NCI-H460 (cell line): ENCODE measurements at places on chromosomes 1 and 21. TPM values are rescaled to one million over a fixed set of nuclear protein-coding genes. Genes with fewer than 3 reads are reported as not detected.
A peak's percentile ranks its signal among the peaks of the same experiment; 100 is the strongest.

HSF2BP gene
- 1.0 and 1.1 TPM in 2 replicates for total RNA-seq

- no peak for DNase-seq
These were observed 25.9 kb downstream of the GIPC2 start for GRCh38 chr1:78071696-78072095.

DNA sequence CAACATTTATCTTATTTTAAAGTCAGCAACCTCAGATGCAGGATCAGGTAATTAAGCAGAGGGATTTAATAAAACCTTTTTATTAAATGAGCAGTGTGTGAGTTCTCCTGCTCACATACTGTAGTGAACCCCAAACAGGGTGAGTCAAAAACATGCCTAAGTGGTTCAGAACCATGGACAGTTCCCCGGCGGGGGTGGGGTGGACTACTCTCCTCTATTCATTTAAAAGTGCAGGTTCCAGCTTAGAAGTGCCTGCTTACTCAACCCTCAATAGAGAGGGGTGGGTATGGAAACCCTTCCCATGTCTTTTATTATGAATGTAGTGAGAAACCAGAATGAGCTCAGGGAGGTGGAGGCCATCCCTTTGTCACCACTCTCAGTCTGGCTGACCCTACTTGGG, 397.9 kb downstream of the HHAT start:
- DNase-seq, result peak; percentile 43

DNA sequence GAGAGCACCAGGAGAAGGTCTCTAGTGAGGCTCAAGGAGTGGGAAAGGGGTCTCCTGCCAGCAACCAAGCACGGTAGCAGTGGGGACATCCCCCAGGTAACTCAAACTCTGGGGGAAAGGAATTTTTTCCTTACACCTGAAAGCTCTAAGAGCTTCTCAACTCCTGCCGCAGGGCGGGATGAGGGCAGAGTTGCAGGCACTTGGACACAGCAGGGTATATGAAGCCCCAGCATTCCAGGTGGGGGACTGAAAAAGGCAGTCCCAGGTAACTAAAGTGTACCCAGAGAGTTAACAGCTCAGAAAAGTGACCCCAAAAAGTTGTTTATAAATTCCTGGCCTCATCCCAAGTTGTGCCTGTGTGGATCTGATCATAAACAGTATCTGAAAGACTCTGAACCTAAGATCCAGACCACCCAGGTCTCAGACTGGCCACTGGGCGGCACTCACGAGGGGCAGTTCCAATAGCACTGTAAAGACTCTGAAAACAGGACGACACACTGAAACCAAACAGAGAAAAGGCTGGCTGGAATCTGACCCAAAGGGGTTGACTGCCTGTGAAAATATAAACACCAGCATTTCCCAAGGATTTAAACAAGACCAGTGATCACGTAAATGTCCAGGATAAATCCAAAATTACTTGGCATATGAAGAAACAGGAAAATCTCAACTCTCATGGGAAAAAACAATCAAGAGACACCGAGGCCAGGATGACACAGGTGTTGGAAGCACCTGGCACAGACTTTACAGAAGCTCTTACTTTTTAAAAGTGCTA, 47.5 kb downstream of the HSF2BP start:
- peak; percentile 67 for DNase-seq

TFF2 gene
- total RNA-seq, result not detected in 2 replicates

DNA sequence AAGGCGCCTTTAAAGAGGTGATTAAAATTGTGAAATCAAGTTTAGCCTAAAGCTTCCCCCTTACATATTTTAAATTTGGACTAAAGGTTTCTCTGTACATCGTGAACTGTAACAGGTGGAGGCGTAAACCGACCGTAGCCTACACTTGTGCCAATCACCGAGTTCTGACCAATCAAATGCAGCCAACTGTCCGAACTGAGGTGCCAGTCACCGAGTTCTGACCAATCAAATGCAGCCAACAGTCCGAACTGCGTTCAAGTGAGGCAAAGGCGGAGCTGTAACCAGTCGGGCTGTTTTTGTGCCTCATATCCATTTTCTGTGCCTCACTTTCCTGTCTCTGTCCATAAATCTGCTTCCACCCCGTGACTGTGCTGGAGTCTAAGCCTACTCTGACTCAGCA, 7.4 kb downstream of the TFF1 start:
- DNase-seq, result no peak

DENND2C gene
- total RNA-seq, result 1.9 and 3.1 TPM in 2 replicates

DNA sequence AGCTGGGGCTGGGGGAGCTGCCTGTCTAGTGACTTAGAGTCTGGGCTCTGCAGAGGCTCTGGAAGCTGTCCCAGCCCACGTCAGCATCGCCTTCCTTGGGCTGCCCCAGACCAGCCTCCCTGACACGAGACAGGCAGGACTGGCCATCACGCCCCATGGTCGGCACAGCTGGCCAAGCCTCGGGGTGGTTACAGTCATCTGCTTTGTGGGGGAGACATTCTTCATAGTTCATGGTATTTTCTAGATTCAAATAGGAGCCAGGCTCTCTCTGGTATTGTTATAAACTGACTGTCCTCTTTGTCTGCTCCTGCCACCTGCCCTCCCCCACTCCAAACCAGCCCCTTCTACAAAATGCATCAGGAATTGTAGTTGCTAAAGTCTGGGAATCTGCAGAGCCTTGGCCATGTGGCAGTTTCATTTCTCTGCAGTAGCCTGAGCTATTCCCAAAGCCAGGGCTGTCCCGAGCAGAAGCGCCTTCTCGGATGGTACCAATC, 29.4 kb downstream of the OLFML2B start:
- DNase-seq, result no peak

DNA sequence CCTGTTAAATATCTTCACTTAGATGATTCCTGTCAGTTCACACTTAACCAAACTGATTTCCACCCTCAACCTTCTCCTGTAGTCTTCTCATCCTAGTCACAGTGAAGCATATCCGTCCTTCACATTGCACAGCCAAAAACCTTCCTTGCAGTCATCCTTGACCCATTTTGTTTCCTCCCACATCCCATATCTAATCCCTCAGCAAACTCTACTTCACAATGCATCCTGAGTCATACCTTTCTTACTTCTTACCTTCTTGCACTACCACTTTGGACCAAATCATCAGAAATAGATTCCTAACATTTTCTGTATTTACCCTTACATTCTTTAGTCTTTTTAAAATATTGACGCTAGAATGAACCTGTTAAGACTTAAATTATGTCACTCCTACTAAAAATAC, 86.9 kb downstream of the OLFML2B start:
- no peak for DNase-seq

GRCh38 chr1:62599044-62599443, 1.7 kb downstream of the ANGPTL3 start:
- no peak for DNase-seq

HFM1 gene
- 2.3 and 2.7 TPM in 2 replicates for total RNA-seq

- DNase-seq, result peak; percentile 40
These were observed 44.9 kb downstream of the GFI1 start for GRCh38 chr1:92441697-92442342.

CAMSAP2 gene
- 47.8 and 49.7 TPM in 2 replicates for total RNA-seq

DNA sequence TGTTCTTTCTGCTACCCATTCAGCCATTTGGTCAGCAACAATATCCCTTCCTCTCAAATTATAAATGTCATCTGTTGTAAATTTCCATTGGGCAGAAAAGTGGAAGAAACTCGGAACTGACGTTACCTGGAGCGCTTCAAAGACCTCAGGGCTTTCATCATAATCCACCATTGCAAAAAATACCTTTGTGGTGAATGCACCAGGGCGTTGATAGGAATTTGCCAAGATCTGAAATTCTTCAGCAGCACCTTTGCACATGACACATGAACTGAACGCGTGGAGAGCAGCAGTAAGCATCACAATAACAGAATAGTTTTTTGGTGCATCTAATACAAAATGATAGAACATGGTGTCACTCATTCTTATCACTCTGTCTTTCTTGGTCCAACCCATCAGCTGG, 3.1 kb upstream of the TEKT2 start:
- DNase-seq, result no peak

DNA sequence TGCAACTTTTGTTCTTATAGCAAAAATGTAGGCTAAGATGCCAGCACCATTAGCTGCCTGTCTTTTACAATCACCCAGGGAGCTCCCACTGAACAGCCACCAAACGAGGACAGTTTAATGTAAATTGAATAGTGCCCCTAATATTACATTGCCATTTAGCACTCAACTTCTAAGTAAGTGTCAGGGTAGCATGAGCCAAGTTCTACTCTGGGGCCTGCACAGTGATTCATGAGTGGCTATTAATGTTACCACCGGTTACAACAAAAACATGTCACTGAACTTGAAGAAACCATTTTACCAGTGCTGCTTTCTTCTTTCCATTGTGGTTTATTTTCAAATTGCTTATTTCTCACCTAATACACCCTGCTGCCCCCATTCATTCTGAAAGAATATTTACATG, 295.6 kb upstream of the RRP15 start:
- no peak for DNase-seq

CCDC185 gene
- total RNA-seq, result not detected in 2 replicates

C1orf210 gene
- total RNA-seq, result 0.12 TPM in 1 of 2 replicates, not detected in the other

- DNase-seq, result no peak
These were observed 55.8 kb upstream of the LDLRAP1 start for GRCh38 chr1:25487628-25488027.

DNA sequence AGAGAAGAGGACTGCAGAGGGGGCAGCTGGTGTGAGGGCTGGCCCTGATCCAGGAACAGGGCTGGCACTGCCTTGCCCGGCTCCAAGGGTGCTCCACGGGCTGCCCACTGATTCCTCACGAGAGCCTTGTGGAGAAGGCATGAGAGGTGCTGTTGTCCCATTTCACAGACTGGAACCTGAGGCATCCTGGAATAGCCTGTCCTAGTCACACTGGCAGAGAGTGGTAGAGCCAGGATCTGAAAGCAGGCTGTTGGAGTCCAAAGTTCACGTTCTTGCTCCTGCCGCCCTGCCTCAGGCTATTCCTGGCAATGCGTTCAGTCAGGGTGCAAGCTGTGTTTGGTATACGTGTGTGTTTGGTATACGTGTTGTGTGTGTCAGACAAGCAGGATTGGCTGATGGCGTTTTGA, 1.8 kb downstream of the RER1 start:
- DNase-seq, result no peak

HCRTR1 gene
- total RNA-seq, result not detected in 2 replicates

DNA sequence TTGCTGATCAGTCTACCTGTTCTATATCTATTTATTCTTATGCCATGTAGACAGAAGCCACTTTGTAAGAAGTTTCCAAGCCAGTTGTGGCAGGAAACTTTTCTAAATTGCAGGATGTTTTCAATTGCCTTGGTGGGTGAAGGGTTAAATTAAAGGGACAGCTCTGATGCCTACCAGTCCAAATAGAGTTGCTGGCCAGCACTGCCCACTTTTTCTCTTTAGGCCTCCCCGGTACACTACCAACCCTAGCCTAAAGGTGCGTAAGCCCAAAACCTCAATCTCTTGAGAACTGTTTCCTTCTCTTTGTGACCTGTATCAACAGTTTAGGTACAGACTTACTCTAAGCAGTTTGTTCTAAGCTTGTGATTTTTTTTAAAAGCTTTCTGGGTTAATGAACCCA, 15.5 kb downstream of the SUSD4 start:
- DNase-seq, result no peak

GRCh38 chr21:14487490-14488432, 58.4 kb downstream of the SAMSN1 start:
- no peak for DNase-seq

DNA sequence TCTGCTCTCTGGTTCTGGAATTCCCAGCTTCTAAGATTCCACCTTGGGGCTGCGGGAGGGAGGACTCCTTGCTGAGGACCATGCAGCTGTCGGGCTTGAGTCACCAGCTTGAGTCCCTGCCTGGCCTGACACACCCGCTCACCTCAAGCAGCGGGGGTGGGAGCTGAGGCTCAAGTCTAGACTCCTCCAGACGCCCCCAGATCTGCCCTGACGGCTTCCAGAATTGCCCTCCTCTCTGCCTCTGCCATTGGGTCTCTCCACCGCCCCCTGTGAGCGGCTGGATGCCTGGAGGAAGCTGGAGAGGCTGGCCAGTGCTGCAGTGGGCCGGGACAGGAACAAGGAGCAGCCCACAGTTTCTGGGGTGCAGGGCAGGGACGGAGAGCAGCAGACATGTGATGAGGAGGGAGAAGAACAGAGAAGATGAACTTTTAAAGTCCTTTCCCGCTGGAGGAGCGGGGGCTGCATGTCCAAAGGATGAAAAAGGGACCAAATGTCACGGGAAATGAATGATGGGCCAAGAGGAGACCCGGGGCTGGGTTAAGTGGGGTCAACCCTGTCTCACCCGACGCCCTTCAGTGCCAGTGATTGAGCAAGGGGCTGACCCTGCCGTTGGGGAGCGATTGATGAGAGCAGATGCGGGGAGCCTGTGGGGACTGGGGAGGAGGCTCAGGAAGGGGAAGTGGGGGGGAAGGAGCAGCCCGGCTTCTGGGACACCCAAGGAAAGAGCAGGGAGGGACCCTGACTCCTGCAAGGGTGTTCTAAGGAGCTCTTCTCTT, 13.5 kb downstream of the CRABP2 start:
- no peak for DNase-seq
